IMR-90 (cell line): ENCODE measurements at places on chromosomes 2 and 18. TPM values are rescaled to one million over a fixed set of nuclear protein-coding genes. Genes with fewer than 3 reads are reported as not detected.

- no peak for DNase-seq
Observed at GRCh38 chr2:129431881-129432280, 547.6 kb upstream of the RAB6C start.

- DNase-seq = no peak
Observed at GRCh38 chr18:48765053-48765452, 185.7 kb downstream of the SMAD7 start.

DNA sequence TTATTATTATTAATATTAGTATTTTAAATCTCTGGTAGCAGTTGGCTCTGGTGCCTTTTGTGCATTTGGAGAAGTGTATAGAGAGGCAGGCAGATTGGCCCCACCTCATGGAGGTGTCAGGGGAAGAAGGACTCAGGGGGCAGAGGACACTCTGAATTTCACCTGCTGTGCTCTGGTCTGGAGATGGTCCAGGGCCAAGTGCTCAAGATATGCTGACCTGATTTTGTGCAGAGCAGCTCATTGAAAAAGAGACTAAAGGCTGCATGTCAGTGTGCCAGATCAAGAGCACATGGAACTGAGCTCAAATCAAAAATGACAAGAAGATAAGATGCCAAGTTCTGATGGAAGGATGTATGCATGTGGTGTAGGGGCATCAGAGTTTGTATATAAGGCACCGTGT is 323.6 kb upstream of the TNP1 start:
- DNase-seq = no peak

GRCh38 chr2:240704651-240705050 is 13.0 kb downstream of the AQP12A start:
- DNase-seq = no peak

DNA sequence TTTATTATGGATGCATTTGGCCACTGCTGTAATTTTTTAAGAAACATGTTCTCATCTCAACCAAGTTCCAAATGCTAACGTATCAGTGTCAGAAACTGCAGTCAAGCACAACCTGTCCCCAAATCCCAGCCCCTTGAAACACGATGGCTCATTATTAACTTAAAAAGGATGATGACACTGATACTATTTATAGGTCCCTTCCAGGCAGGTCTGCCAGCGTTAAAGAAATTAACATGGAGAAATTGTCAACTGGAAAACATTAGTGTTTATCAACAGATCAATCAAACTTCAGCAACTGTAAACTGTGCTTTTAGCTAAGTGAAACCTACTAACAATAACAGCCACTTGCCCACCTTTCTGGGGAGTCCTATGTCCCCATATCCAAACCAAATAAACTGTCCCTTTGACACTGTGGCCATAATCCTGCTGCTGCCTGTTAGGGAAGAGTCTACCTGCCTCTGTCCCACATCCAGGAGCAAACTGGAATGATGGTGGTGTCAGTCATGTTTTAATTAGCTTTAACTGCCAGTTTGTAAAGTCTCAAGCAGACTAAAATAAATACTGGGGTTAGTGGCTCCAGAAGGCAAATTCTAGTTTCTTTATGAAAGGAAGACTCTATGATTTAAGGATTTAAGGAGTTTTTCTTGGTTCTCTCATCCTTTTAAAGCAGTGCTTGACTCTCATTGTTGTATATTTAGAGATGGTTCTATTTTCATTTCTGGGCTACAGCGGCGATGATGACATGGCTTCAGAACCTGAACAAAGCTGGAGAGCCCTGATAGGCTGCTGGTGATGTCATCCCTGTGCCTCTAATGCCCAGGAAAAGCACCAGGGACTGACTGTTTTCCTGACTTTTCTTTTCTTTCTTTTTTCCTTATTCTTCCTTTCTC is 583.6 kb upstream of the PIK3C3 start:
- DNase-seq = peak; percentile 27

DNA sequence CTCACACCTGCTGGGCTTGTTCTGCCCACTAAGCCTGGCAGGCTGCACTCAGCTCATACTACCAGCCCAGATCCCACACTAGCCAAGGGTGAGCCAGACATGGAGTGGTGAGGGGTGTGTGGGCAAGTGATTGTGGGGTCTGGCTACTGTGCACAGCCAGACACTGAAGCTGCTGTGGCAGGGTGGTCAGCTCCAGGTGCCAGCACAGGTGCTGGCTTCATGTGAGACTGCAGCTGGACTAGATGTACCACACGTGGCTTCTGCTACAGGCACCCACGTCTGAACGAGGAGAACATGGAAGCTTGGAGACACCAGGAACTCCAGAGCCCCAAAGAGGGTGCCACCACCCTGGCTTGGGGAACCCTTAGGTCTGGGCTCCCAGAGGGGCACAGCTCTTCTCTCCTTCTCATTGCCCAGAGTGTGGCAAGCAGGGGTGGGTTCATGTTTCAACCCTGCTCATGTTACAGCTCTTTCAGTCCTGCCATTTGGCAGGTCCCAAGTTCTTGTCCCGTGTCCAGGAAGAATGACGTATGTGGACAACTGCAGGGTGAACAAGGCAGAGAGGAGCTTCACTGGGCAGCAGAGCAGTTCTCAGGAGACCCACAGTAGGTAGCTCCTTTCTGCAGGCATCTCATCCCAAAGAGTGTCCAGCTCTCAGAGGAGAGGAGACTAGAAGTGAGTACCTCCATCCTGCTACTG is 1624.2 kb upstream of the TMEFF2 start:
- no peak for DNase-seq

DNA sequence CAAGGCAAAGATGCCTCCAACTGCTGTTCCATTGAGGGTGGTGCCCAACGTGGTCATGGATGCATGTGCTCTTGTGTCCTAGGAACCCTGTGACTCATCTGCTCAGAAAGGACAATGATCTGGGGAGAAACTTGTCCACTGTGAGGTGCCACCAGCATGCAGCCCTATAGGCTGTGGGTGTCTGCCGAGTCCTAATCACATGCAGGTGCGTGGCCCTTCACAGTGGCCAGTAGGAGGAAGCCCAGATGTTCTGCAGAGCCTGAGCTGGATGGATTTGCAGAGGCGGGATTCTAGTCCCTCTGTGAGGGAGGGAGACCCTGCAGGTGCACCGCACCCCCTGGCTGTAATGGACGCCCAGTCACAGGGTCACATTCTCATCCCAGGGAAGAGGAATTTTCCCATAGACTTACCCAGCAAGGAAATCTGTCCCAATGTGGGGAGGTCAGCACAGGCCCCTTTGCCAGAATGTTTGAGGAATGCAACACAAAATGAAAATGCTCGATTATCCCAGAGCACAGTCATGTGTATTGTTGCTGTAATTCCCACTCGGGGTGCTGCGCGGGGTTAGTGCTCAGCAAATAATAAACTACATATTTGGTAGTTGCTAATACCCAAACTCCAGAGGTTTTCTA is 13.9 kb downstream of the GDF7 start:
- no peak for DNase-seq

DNA sequence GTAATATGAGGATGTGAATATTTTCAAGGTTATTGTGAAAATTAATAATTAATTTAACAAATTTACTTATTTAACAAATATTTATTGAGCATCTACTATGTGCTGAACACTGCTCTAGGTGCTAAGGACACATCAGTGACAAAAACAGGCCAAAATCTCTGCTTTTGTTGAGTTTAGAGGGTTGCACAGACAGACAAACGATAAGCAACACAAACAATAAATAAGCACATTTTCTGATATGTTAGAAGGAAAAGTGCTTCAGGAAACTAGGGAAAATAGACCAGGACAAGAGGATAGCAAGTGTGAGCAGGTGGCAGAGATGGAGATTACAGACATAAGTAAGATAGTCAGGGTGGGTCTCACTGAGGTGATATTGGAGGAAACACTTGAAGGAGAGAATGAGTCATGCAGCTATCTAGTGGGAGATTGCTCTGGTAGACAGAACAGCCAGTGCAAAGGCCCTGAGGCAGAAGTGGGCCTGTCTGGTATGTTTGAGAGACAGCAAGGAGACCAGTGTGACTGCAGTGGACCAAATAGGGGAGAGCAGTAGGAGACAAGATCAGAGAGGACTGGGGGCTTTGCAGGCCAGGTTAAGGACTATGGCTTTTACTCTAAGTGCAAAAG is 38.3 kb downstream of the SFXN5 start:
- no peak for DNase-seq

- peak; percentile 75 for DNase-seq
Observed at GRCh38 chr2:131055169-131056065, 37.8 kb downstream of the FAM168B start.

CXCR1 gene
- not detected in 2 replicates for total RNA-seq

TMEM17 gene
- 1.3 and 2.2 TPM in 2 replicates for total RNA-seq

KCNG2 gene
- not detected in 2 replicates for total RNA-seq
